ENCODE measurements at places on chromosomes 7 and 10.

- no peak for DNase-seq
Measured at GRCh38 chr10:58817201-58817846, 304.7 kb downstream of the BICC1 start.

DNA sequence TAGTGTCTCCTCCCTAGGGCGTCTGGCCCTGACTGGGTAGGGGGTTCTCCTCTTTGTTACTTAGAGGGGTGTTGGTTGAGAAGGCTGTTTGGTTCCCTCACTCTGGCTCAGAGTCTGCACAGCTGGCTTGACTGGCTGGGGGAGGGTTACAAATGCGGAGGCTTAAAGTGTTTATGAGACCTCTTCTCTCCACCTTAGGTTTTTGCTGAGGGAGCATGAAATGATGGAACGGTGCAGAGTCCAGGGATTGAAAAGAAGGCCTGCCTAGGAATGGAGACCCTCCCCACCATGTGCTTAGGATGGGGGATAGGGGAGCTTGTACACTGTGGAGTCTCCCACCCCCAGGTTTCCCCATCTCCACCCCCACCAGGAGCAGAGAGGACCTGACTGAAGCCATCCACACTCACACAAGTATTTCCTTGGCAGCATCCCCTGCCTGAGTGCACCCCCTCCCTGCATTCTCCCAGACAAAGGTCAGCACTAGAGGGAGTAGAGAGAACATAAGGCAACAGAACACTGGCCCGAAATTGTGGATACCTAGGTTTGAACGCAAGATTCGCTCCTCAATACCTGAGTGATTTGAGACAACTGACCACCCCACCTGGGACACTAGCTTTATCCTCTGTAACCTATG is 1.7 kb upstream of the LDB1 start:
- DNase-seq, result no peak

DNA sequence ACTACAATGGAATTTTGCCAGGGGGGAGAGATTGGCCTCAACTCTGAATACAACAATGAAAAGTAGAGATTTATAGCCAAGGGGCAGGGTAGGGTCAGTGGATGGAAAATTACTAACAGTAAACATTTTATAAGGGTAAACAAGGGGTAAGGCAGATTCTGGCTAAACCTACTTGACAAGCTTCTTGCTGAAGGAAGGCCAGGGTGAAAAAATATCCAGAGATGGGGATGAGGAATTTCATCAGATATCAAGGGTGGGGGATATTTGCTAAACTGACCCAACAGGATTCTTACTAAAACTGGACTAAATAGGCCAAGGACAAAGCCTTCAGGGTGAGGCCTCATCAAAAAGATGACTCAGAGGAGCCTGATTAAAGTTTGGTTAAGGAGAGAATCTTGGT is 156.3 kb downstream of the RTKN2 start:
- DNase-seq, result no peak

DNA sequence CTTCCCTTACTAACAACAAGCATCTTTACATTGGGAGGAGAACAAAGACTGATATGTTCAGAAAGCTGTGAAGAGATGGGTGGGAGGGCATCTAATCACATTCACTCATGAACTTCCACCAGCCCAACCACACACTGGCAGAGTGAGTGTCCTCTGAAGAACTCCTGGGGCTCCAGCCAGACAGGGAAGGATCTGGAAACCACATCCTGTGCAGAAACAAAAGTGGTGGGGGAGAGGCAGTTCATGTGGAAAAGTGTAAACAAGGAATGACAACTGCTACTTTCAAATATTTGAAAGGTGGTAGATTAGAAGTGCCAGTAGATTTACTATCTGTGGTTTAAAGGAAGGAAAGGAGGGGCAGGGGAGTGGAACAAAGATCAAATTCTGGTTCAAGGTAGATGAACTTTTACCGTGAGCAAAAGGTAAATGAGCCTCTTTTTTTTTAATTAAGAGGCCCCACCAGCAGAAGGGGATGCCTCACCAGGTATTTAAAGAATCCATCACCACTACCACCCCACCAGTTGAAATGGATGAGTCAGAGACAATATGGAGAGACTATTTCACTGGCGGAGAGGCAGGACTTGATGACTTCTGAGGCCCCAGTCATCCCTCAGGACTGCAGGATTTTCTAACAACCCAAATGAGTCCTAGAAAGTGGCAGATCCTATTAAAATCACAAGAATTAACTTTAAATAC is 34.5 kb downstream of the GOT1 start:
- no peak for DNase-seq

GRCh38 chr10:3935141-3935540 is 150.1 kb upstream of the KLF6 start:
- DNase-seq, result no peak

DNA sequence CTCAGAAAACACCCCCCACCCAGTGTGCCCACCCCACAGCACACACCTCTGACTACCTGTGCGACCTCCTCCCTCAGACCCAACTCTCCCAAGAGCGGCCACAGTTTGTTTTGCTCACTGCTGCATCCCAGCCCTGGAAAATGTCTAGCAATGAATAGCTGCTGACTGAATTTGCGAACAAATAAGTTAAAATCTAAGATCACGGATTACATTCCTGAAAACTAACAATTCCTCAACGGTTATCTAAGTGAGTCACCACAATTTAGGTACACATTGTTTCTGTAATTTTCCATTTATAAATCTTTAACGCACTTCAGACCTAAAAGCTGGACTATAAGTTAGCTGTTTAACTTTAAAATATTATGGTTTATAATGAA is 235.2 kb downstream of the ZMYND11 start:
- no peak for DNase-seq

DNA sequence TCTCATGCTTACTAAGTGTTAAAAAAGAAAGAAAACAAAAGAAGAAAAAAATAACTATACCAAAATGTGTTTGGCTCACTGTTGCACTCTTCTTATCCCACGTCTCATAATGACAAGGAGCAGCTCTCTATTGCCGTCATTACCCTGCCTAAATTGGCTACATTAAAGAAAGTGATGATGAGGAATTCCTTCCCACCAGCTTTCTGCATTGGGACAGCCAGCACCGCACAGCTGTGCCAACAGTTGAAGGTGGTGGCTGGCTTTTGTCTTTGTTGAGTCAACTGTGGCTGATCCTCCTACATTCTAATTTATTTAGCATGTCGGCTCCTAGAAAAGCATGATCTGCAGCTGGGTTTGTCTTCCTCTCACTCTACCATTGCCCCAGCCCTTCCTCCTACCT is 751.8 kb downstream of the KCNMA1 start:
- DNase-seq, result no peak

DNA sequence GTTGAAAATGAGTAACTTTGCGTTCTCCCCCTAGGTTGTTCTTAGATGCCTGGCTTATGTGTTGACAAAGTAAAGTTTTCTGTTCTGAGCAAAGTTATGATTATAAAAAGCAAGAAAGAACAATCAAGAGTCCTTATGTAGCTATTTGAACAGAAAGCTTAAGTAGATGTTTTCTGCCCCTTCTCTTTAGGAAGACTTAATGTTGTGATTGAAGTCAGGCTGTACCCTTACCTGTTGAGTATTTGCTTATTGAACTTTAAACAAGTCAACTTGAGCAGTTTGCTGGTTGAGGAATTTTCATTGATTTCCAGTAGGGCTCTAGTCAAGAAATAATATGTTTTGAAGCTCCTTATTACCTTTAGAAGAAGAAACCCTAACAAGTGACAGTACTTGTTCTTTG is 33.9 kb upstream of the VDAC2 start:
- DNase-seq, result no peak

- no peak for DNase-seq
Measured at GRCh38 chr7:43522406-43523156, 60.3 kb upstream of the STK17A start.

DNA sequence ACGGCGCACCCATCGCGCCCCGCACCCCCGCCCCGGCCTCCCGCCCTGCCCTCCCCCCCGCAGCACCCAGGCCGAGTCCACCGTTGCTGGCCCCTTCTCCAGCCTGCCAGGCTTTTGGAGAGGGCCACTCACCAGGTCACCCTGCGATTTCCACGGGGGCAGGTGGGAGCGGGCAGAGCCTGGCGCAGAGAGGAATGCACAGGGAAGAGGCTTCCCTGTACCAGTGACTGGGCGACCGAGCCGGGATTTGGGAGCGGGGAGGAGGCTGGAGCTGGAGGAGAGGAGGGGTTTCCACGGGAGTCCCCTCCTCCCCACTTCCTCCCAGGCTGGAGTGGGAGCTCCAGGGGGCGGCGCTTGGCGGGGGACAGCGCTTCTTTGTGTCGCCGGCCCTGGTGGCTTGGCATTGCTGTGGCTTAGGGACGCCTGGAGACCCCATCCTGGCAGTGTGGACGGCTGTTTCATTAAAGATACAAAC is 19.3 kb downstream of the TCAF1 start:
- DNase-seq, result no peak

DNA sequence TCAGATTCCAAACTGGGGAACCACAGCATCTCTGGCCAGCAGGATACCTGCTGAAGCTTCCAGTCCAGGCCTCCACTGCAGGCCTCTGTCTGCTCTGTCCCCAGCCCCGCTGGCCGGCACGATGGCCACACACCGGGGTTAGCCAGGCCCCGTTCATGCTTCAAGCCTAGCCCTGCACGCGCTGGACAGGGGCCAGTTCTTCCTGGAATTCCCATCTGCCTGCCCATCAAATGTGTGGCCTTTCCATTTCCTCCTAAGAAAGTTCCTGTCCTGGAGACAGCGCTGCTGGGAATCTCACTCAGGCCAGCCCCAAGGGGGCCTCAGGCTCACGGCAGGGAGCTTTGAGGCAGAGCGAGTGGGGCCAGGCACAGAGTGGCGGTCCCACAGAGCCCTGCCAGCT is 18.0 kb downstream of the SH2B2 start:
- no peak for DNase-seq

GRCh38 chr7:81761821-81762220 is 8.0 kb downstream of the HGF start:
- no peak for DNase-seq

GRCh38 chr7:33448035-33448434 is 318.7 kb downstream of the BBS9 start:
- no peak for DNase-seq

DNA sequence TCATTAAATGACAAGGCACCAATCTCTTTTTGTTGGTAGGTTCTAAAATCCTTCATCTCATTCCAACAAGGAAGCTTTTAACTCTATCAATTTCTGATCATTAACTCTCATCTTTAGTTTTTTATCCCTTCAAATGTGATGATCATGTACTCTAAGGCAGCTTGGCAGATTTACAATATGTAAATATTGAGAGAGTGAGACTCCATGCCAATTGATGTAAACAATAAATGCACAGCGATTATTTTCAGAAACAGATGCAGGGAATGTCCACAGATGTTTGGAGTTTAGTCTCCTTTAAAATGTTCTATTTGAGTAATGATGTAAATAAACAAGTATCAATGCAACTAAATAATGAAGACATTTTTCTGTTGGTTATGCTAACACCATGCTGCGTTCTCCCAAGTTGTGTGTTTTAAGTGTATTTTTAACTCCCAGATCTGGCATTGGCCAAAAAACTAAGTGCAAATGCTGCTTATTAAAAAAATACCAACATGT is 213.8 kb downstream of the AHR start:
- no peak for DNase-seq

GRCh38 chr10:70120417-70120816 is 12.2 kb downstream of the AIFM2 start:
- no peak for DNase-seq

All from activated naive CD8-positive, alpha-beta T cell treated with anti-CD3 and anti-CD28 coated beads, Interleukin-2, amount 10 ng/mL, durations not matched to agents 7 days and 5 days (primary cell).